HFFc6 (cell line): ENCODE measurements at places on chromosomes 12 and 14. TPM values are rescaled to one million over a fixed set of nuclear protein-coding genes. Genes with fewer than 3 reads are reported as not detected.

GRCh38 chr12:46872135-46872534 lies 46.3 kb upstream of the SLC38A4 start:
- DNase-seq: no peak

GRCh38 chr12:18919871-18920511 lies 182.1 kb downstream of the CAPZA3 start:
- DNase-seq: no peak

- DNase-seq: no peak
These were observed 27.9 kb upstream of the CCNT1 start for GRCh38 chr12:48744251-48745008.

DNA sequence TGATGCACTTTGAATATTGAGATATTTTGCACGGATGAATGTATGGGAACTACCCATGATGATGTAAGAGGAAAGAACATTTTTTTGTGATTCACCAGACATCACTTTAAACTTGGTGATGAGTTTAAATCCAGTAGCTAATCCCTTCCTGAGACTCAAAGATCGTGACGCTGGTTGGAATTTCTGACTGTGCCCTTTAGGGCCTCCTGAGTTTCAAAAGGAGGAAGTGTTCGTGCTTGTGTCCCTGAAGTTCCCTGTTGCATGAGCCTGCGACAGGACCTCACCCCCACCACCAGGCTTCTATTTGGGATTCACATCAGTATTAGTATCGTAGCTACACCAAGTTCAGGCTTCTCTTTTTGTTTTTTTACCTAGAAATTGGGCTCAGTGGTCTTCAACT lies 18.6 kb upstream of the RIN3 start:
- DNase-seq: peak; percentile 74

The LRRC10 gene
- not detected in 3 replicates for total RNA-seq

- DNase-seq: no peak
These were observed 443 bp downstream of the DNAL1 start for GRCh38 chr14:73645248-73645610.

The PRR4 gene
- 1.0 to 2.9 TPM (median 1.0 TPM) in 3 replicates for total RNA-seq

GRCh38 chr14:54570631-54571415 lies 3.9 kb downstream of the SAMD4A start:
- DNase-seq: peak; percentile 89

The GLIPR1L2 gene
- total RNA-seq: 0.60 to 0.83 TPM (median 0.69 TPM) in 3 replicates

DNA sequence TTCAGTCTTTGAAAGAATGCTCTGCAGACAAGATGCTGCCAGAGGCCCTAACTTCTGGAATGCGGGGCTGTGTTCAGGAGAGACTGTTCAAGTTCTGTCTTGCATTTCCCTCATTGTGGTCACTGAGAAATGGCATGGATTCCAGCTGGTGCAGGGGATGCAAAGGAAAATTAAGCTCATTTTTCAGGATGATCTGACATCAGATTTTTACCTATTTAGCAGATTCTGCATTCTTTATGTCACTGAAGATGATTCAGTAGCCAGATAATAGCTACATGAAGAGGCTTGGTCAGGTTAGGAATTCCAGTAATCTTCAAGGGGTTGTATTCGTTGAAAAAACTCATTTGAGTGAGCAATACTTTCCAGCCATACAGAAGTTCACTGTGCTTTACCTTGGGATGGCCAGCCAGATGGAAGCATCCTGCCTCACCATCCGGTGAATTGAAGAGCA lies 16.1 kb upstream of the MFAP5 start:
- DNase-seq: peak; percentile 54

The PSMC1 gene
- 140 to 154 TPM (median 150 TPM) in 3 replicates for total RNA-seq

DNA sequence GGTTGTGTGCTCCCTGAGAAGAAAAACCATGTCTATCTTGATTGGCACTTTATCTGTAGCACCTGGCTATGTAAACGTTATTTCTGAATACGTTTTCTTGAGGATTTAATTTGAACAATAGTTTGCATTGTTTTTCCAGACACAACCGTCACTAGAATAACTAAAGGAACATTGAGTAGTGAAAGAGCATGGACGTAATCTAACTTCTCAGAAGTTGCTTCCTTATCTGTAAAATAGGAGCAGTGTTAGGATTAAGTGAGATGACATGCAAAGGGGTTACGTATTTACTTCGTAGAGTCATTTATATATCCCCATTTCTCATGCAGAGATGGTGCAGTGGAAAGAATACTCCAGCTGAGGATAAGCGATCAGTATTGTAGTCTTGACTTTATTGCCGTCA lies 8.1 kb downstream of the AEBP2 start:
- DNase-seq: no peak

- DNase-seq: no peak
These were observed 15.4 kb downstream of the RAB35 start for GRCh38 chr12:120101182-120101581.

DNA sequence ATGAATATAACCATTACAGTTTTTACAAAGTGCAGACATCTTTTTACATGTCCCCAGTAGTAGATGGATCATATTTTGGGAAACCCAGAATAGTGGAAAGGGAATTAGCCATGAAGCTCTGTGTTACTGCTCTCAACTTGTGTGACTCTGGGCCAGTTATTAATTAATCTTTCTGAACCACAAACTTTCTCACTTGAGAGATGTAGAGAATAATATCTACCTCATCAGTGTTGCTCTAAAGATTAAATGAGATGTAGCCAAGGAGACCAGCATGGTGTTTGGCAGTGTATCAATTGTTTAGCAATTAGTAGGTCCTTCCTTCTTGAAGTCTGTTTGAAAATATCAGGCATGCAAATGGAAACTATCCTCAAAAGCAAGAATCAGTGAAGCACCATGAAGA lies 169.2 kb downstream of the TMTC2 start:
- no peak for DNase-seq

DNA sequence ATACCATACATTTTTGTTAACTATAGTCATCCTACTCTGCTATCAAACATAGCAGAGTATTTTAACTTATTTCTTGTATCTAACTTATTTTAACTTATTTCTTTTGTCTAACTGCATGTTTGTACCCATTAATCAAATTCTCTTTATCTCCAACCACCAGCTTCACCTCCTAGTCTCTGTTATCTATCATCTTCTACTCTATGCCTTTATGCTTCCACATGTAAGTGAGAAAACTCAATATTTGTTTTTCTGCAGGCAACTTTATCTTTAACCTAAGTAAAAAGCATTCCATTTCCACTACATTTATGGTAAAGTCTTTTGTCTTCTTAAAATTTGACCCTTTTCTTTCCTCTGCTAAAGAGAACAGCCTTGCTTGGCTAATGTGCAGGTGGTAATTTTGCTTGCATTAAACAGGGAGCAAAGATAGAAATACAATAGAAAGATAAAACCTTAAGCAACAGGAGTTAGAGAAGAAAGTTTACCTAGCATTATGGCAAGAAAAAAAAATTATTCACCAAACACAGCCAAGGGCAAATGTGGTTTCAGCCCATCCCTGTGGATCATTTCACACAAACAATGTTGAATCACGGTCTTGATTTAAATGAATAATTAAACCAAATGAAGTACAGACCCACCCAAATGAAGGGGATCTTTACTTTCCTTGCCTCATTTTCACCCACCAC lies 110.9 kb upstream of the TSPAN8 start:
- DNase-seq: no peak

GRCh38 chr14:65000898-65001591 lies 14.3 kb downstream of the FNTB start:
- DNase-seq: peak; percentile 57

The FOXA1 gene
- total RNA-seq: 0.59 to 7.1 TPM (median 0.81 TPM) in 3 replicates

GRCh38 chr14:20998139-20998538 lies 954 bp upstream of the SLC39A2 start:
- no peak for DNase-seq

GRCh38 chr14:66359500-66359899 lies 126.7 kb upstream of the CCDC196 start:
- DNase-seq: peak; percentile 22

DNA sequence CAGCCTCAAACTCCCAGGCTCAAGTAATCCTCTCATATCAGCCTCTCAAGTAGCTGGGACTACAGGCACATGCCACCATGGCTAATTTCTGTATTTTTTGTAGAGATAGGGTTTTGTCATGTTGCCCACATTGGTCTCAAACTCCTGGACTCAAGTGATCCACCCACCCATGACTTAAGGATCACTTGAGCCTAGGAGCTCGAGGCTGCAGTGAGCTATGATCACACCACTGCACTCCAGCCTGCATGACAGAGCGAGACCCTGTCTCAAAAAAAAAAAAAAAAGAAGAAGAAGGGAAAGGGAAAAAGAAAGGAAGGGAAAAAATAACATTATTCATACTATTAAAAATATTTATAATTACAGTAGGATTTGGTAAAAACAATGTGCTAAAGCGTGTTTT lies 19.2 kb downstream of the EPS8 start:
- DNase-seq: no peak

GRCh38 chr12:106634206-106634605 lies 51.4 kb downstream of the RFX4 start:
- DNase-seq: no peak

GRCh38 chr14:80215081-80215480 lies 3.8 kb upstream of the DIO2 start:
- no peak for DNase-seq

- DNase-seq: no peak
These were observed 302.8 kb downstream of the GALC start for GRCh38 chr14:87690076-87690613.

GRCh38 chr12:117098361-117099217 lies 627 bp downstream of the TESC start:
- no peak for DNase-seq

DNA sequence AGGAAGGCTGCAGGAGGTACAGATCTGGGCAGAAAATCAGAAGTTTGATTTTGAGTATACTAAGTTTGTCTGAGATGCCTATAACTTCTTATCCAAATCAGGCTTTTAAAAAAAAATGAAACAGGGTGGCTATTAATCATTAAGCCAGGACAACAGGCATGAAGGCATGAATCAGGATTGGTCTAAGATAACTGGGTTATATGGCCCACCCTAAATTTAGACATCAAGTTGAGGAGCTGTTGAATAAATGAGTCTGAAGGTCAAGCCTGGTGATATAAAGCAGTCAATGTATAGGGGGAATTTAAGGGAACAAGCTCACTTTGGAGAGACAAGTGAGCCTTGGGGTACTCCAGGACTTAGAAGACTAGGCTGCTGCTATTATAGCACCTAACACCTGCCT lies 28.6 kb downstream of the NEK9 start:
- DNase-seq: no peak

The SDR9C7 gene
- not detected in 2 replicates for total RNA-seq
